ENCODE measurements at places on chromosomes 6 and 20.

DNA sequence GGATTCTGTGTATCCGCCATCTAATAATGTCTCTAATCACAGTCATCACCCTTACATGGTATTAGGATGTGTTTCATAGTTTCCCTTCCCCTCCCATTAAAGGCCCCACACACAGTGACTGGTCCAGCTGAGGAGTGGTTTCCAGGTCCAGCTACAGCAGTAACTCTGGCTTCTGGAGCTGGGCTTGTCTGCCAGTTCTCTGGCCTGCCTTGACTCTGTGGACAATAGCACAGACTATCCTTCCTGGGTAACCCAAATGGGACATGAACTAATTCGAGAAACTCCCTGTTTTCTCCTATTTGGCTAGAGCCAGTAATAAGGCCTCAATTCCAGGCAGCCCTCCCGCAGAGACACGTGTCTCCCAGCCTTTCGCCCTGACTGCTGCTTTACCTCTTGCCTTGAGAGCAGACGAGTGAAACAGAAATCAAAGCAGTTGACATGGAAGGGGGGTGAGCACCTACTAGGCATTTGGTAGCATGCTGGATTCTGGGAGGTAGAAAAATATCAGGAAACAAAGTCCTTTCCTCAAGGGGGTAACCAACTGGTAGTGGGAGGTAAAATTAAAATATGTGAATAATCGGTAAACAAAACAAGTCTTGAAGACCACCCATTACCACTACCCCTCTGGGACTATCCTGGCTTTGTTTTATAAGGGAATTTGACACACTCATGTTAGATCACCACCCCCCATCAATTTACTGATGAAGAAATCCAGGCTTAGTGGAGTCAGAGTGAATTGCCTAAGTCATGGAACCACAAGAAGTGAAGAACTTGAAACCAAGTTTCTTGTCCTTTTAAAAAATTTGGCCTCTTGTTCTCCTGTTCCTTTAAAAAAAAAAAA lies 1.2 kb downstream of the TRAF3IP2 start:
- no peak for DNase-seq

DNA sequence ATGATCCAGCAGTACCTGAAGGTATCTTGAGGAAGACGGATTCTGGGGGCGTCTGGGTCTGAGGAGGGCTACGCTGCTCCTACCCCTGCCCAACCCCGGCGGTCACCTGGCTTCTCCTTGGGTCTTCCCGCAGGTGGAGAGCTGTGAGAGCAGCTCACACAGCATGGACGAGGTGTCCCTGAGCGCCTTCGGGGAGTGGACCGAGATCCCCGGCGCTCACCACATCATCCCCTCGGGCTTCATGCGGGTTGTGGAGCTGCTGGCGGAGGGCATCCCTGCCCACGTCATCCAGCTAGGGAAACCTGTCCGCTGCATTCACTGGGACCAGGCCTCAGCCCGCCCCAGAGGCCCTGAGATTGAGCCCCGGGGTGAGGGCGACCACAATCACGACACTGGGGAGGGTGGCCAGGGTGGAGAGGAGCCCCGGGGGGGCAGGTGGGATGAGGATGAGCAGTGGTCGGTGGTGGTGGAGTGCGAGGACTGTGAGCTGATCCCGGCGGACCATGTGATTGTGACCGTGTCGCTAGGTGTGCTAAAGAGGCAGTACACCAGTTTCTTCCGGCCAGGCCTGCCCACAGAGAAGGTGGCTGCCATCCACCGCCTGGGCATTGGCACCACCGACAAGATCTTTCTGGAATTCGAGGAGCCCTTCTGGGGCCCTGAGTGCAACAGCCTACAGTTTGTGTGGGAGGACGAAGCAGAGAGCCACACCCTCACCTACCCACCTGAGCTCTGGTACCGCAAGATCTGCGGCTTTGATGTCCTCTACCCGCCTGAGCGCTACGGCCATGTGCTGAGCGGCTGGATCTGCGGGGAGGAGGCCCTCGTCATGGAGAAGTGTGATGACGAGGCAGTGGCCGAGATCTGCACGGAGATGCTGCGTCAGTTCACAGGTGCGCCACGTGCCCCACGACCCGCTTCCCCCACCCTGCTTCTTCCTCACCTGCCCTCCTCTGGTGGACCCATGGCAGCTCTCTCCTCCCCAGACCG lies 166.9 kb upstream of the RNF24 start:
- DNase-seq = no peak

DNA sequence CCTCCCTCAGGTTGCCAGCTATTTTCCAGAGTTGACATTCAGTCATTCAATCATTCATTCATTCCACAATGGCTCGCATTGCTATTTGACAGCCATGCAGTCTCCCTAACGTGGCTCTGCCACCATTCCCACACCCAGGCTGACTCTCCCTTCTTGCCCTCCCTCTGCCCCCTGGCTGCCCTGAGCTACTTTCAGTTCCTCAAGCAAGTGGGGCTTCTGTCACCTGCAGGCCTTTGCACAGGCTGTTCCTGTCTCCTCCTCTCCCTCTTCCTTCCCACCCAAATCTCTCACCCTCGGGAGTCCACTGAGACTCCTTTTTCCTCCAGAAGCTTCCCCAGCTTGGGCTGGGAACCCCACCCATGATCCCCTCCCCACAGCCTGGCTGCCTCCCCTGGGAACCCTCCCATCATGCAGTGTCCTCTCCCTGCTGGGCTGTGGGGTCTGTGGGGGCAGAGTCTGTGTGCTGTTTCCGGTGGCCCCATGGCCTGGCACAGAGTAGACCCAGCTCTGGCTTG lies 2.6 kb downstream of the PACSIN1 start:
- DNase-seq = no peak

DNA sequence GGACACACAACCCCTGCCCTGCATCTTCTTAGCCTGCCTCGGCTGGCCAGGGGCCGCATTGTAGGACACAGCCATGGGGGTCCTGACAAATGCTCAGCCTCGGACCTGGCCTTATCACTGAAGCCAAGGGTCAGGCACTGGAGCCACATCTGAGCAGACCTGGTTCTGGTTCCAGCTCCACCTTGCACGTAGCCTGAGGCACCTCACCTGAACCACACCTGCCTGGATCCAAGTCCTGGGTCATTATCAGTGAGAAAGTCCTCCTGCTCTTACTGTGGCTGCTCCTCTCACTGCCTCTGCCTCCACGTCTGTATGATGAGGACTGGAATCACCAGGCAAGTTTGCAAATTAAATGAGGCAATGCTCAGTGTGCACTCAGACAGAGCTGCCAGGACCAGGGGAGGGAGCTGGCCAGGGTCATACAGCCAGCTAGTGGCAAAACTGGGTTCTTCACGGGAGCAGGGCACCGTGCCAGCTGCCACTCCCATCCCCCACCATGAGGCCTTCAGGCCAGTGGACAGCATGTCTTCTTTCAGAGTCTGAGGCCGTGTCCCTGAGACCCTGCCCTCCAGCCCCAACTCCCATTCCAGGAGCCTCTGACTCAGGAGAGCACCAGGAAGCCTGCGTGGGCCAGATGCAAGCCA lies 40.2 kb downstream of the MRPL14 start:
- no peak for DNase-seq

DNA sequence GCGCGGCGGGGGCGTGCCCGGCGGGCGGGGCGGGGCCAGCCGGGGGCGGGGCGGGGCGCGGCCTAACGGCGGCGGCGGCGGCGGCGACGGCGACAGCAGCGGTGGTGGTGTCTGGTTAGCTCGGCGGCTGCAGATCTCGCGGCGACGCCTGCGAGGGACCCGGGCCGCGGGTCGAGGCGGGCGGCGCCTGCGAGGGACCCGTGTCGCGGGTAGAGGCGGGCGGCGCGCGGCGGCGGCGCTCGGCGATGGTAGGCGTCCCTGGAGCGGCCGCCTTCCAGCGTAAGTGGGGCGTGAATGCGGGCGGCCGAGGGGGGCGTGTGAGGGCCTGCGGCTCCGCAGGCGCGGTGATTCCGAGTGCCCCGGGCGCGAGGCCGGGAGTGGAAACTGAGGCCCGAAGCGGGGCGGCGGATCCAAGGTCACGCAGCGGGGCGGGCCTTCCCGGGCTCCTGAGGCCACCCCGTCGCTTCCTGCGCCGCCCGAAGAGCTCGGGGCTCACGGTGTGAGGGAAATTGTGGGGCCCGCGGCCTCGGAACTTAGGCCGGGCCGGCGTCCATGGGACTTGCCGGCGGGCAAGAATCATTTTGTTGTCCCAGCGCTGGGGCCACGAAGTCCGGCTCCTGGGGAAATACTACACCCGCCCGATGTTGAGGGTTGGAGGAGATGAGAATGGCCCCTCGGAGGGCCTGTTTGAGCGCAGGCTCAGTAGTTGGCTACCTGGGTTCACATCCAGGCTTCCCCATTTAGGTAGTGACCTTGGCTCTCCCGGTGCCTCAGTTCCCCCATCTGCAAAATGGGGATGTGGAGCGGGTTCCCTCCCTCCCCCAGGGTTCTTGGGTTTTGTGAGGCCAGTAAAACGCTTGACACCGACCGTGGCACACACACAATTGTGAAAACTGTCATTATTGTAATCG lies at the start of gene CBFA2T2:
Gene CBFA2T2 (plus strand): TSS at position 74 of the 911 bp plus-strand sequence. CDS start 172 bp downstream, at position 246.
- DNase-seq = no peak

DNA sequence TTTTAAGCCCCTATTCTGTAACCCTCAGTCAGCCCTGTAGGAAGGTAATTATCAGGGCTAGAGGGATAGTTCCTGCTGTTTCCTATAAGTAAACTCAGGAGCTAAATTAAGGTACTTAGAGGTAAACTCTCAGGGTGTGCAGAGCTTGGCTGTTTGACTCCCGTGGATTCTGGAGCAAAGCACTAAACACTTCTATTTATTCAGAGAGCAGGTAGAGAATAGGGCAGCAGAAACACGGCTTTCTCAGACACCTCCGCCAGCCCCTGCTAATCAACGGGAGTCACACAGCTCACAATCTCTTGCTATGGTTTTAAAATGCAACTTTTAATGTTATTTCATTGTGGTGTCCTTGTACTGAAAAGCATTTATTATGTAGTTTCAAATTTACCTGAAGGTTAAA lies 21.8 kb downstream of the PRKN start:
- DNase-seq = no peak

DNA sequence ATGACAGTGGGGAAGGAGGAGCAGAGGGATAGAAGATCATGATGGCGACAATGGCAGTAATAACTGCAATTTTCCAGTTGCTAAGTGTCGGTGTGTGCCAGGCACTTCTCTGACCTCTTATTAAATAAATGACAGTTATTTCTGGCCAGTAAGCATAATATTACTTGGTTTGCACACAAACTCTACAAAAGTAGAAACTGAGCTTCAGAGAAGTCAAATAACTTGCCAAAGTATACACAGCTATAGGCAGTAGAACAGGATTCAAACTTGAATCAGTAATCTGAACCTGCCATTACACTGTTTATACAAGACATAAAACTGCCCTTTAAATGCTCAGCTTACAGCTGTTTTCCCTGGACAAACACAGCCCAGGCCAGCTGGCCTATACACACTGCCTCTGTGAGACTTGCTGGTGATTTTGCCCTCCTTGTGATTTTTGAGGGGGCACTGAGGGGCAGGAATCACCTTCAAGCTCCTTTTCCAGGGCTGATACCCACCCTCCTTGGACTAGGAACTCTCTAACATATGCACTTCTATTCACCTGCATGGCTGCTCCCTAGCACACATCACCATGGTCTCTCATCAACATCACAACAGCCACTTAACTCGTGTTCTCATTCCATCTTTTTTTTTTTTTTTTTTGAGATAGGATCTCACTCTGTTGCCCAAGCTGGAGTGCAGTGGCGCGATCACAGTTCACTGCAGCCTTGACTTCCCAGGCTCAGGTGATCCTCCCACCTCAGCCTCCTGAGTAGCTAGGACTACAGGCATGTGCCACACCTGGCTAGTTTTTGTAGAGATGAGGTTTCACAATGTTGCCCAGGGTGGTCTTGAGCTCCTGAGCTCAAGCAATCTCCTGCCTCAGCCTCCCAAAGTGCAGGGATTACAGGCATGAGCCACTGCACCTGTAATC lies 63.6 kb downstream of the SLC23A2 start:
- no peak for DNase-seq

- DNase-seq = no peak
These were observed 1.5 kb upstream of the ARID1B start for GRCh38 chr6:156775717-156776116.

DNA sequence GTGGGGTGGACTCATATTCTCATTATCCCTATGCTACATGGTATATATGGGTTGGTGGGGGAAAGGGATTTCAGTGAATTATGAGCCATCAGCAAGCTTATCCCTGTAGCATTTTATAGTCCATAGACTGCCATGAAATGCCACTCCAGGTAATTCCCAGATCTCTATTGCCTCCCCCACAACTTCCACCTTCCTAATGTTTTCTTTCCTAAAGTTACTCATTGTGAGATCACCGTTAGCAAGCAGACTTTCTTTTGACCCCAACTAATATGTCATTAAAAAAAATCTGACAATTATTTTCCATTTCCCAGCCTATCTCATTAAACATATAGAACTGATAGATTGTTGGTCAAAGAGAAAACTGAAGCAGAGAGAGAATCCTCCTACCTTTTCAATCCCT lies 40.7 kb upstream of the TBX18 start:
- DNase-seq = no peak

DNA sequence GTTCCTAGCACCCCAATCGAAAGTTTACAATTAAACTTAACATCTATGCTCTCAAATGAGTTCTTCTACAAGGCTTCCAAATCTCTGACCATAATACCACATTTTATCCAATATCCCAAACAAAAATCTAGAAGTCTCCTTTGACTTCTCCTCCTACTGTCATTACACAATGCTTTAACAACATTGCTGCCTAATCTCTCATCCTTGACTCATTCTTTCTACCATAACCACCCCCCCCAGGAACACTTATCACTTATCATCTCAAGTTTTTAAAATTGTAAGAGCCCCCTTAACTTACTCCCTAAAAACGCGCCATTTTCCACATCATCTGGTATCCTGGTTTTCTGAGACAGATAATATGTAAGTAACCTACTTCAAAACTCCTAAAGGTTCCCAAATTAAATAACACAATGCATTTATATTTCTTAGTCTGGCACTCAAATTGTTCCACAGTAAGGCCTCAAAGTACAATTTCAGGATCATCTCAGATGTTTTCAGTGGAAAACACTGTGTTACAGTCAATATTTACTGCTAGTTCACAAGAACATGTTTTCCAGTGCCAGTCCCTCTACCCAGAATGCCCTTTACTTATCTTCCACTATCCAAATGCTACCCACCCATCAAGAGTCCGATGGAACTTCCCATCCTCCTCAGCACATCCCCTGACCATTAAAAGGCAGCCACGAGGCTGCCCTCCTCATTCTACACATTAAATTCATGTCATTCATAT lies 308.2 kb upstream of the THEMIS start:
- DNase-seq = no peak

DNA sequence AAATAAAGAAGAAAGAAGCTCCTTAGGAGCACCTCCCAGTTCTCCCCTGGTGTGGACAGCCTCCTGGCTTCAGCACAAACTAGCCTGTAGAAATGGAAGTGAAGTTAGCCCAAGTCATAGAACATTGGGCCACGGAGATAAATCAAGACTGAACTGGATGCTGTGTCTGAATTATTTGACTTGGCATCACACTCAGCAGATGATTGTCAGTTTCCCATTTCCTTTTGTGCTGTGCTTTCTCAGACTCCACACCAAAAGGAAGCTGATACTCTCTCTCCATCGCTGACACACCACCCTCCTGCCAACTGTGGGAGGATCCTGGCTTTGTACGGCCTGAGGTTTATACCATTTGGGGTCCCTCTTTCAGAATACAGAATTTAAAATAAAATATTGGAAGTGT lies 209.8 kb downstream of the TFAP2A start:
- DNase-seq = no peak
